Astrocyte (in vitro differentiated cells and primary cell): ENCODE measurements at places on chromosomes 2 and 18. TPM values are rescaled to one million over a fixed set of nuclear protein-coding genes. Genes with fewer than 3 reads are reported as not detected.
A peak's percentile ranks its signal among the peaks of the same experiment; 100 is the strongest.

DNA sequence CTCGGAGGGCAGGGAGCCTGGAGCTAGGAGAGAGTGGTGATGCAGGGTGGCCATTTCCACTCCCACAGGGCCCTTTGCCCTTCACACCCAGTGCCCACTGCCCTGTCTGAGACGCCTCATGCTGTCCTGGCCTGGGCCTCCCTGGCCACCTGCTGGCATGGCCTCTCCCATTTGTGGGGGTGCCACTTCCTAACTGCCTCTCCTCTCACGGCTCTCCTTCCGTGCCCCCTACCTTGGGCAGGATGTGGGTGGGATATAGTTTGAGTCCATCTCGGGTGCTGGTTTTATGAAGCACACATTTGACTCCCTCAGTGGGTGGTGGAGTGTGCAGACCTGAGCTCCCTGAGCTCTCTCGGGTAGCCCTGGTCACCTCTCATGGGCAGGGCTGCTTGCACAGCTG lies 46.0 kb downstream of the DGKD start:
- peaks cover 2% of the 10 kb centered on the region for H3K4me1 ChIP-seq
- no peak for DNase-seq
- H3K4me3 ChIP-seq: no peak overlapping the region
- no peaks in the 10 kb centered on the region for H3K36me3 ChIP-seq
- no peaks in the 10 kb centered on the region for H3K27me3 ChIP-seq
- H3K27ac ChIP-seq: no peak overlapping the region

DNA sequence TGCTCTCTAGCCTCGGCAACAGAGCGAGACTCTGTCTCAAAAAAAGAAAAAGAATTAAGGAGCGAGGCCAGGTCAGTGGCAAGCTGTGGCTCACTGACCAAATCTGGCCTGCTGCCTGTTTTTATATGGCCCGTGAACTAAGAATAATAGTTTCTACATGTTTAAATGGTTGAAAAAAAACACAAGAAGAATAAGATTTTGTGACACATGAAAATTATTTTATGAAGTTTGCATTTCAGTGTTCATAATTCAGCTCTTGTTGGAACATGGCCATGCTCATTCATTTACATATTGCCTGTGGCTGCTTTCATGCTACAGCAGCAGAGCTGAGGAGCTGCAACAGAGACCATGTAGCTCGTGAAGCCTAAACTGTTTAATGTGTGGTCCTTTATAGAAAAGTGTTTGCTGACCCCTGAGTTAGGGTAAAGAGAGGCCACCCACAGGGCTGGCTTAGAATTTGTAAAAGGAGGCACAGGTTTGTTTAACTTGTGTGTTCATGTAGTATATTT lies 59.5 kb downstream of the MFSD6 start:
- no peak overlapping the region for H3K27ac ChIP-seq
- peaks cover 12% of the 10 kb centered on the region for H3K4me1 ChIP-seq
- DNase-seq: peak; percentile 27

RND3 gene
- total RNA-seq: 92.0 and 117 TPM in 2 replicates

WDR54 gene
- total RNA-seq: 14.8 and 17.5 TPM in 2 replicates

DNA sequence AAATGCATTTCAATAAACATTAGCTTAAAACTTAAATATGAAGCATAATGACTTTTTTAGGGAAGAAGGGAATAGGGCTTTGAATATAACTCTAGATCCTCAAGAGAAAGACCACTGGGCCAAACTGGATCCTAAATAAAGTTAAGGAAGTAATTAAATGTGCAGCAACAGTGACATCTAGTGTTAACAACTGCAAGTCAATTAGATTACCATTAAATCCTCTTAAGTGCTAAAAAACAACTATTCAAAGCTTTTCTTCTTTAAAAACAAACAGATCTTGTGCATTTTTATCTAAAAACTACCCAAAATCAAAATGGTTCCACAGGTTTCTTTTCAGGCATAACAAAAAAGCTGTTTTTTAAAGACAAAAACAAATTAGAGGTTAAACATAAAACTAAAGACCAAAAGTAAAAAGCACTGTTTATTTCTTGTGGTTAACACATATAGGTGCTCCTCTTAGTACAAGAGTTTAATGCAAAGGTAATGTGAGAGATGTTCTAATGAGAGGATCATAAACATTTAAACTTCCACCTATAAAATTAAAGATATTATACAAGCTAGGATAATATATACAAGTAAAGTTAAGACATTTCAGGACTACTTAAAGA lies 111.4 kb downstream of the THADA start:
- peak; percentile 66 for DNase-seq
- H3K27ac ChIP-seq: no peak overlapping the region
- no peaks in the 10 kb centered on the region for H3K36me3 ChIP-seq
- H3K4me1 ChIP-seq: no peaks in the 10 kb centered on the region
- H3K4me3 ChIP-seq: no peak overlapping the region

DNA sequence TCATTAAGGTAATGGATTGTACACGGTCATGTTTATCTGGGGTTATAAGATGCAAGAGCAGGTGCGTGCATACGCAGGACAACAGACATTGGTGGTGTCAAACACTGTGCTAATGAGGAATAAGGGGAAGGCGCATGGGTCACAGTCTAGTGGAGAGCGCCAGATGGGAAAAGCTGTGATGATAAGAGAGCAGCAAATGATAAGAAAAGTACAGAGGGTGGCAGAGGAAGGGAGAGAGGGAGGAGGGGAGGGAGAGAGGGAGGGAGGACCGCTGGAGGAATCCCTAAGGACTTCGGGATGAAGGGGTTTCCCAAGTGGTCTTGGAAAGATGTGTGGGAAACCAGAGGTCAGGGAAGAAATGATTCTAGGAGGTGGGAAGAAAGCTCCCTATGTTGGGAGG lies 2.9 kb downstream of the TNFRSF11A start:
- no peaks in the 10 kb centered on the region for H3K36me3 ChIP-seq
- no peak overlapping the region for H3K4me3 ChIP-seq
- peaks cover 31% of the 10 kb centered on the region for H3K4me1 ChIP-seq
- no peak for DNase-seq
- H3K27ac ChIP-seq: no peak overlapping the region

- no peaks in the 10 kb centered on the region for H3K4me1 ChIP-seq
- H3K4me3 ChIP-seq: no peak overlapping the region
- DNase-seq: no peak
- no peak overlapping the region for H3K27ac ChIP-seq
- H3K36me3 ChIP-seq: no peaks in the 10 kb centered on the region
These were observed 3.0 kb downstream of the ASPRV1 start for GRCh38 chr2:69958480-69958879.

- H3K4me3 ChIP-seq: no peak overlapping the region
- no peaks in the 10 kb centered on the region for H3K36me3 ChIP-seq
- no peaks in the 10 kb centered on the region for H3K27me3 ChIP-seq
- no peak overlapping the region for H3K27ac ChIP-seq
These were observed 187.3 kb upstream of the ID2 start for GRCh38 chr2:8494589-8494988.

- DNase-seq: no peak
- H3K27me3 ChIP-seq: no peaks in the 10 kb centered on the region
- no peaks in the 10 kb centered on the region for H3K36me3 ChIP-seq
These were observed 59.5 kb downstream of the SH3RF3 start for GRCh38 chr2:109188496-109188890.

- no peak overlapping the region for H3K4me3 ChIP-seq
- no peaks in the 10 kb centered on the region for H3K36me3 ChIP-seq
- H3K27me3 ChIP-seq: peaks cover 2% of the 10 kb centered on the region
- no peak for DNase-seq
These were observed 110.2 kb upstream of the THOC1 start for GRCh38 chr18:378079-378478.

DNA sequence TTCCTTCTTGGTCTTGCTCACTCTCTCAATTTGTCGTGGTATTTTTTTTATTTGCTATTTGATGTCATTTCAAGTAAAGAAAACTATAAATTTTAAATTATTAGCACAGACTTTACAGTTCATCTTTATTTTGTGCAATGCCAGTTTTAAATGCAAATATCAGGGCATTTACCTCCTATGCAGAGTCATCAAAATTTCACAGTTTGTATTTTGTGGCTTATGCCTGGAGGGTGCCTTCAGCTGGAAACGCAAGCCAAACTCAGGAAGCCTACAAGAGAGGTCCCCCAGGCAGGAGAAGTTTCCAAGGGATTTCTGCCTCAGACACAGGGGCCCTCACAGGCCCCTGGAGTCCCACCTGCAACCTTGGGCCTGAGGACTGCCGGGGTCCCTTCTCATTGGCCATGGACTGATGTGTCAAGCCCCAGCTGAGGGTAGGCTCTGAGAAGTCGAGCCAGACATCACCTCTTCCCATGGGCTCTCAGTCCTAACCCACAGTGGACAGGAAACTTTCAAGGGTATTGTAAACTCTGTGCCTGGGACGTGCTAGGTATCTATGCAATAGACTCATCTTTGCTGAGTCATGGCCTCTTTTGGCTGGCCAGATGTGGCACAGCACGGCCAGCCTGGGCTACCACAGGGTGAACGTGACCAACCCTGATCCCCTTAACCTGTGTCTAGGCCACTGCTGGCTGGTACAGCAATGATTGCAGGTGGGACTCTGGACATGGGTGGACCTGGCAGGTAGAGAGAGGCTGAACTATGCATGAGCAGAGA lies 236.5 kb downstream of the CELF4 start:
- peaks cover 2% of the 10 kb centered on the region for H3K27me3 ChIP-seq
- H3K4me3 ChIP-seq: no peak overlapping the region
- H3K4me1 ChIP-seq: peaks cover under 1% of the 10 kb centered on the region
- no peak for DNase-seq

DNA sequence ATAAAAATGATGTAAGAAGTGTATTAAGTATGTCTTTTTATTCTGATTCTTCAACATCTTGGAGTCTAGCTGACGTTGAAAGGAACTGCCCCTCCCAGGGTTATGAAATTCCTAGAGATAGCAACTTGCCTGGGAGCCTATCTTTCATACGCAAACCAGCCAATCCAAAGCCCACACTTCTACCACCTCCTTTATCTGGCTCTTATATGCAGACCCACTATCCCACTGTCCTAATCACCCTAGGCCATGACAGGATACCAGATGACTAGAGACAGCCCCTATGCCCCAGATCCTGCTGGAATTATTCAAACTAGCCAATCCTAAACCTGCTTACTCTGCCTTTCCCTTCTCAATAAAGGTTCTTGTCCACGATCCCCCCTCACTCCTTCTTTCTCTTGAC lies 11.8 kb upstream of the CDC42EP3 start:
- H3K27ac ChIP-seq: no peak overlapping the region
- H3K36me3 ChIP-seq: no peaks in the 10 kb centered on the region
- no peaks in the 10 kb centered on the region for H3K27me3 ChIP-seq
- peaks cover 14% of the 10 kb centered on the region for H3K4me1 ChIP-seq

ADAM23 gene
- 11.0 and 13.9 TPM in 2 replicates for total RNA-seq

DNA sequence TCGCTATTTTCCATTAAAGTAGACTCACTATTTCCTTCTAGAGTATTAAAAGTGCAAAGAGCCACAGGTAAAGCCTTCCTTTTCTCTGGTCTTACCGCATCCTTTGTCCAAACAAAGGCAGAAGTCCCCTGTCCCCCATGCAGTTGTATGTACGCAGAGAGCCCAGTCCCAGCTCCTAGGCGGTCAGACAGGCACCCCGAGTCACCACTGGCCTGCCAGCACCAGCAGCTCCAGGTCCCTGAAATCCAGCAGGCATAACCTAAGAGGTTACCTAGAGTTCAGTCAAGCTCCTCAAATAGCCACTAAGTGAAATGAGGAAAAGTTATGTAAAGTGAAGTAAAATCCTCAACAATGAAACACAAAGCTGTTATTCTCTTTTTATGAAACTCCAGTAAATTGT lies 60.4 kb upstream of the TWIST2 start:
- no peak overlapping the region for H3K27ac ChIP-seq
- H3K27me3 ChIP-seq: no peaks in the 10 kb centered on the region
- peaks cover 12% of the 10 kb centered on the region for H3K4me1 ChIP-seq
- H3K4me3 ChIP-seq: no peak overlapping the region
- H3K36me3 ChIP-seq: no peaks in the 10 kb centered on the region

GRCh38 chr2:232857158-232857563 lies 12.9 kb upstream of the SNORC start:
- H3K4me3 ChIP-seq: no peak overlapping the region
- DNase-seq: no peak
- H3K27ac ChIP-seq: no peak overlapping the region
- no peaks in the 10 kb centered on the region for H3K27me3 ChIP-seq
- H3K36me3 ChIP-seq: peaks cover 8% of the 10 kb centered on the region

- no peak overlapping the region for H3K4me3 ChIP-seq
- H3K27ac ChIP-seq: no peak overlapping the region
These were observed 16.2 kb downstream of the SUCLG1 start for GRCh38 chr2:84442888-84443287.

QPCT gene
- total RNA-seq: 23.1 and 25.2 TPM in 2 replicates

C1GALT1C1L gene
- not detected in 2 replicates for total RNA-seq

- H3K4me3 ChIP-seq: peak overlapping the region; percentile 23
- H3K36me3 ChIP-seq: no peaks in the 10 kb centered on the region
- peak overlapping the region; percentile 45 for H3K27ac ChIP-seq
- H3K4me1 ChIP-seq: peaks cover 23% of the 10 kb centered on the region
These were observed 354.9 kb downstream of the PTPRM start for GRCh38 chr18:7921938-7922587.

DNA sequence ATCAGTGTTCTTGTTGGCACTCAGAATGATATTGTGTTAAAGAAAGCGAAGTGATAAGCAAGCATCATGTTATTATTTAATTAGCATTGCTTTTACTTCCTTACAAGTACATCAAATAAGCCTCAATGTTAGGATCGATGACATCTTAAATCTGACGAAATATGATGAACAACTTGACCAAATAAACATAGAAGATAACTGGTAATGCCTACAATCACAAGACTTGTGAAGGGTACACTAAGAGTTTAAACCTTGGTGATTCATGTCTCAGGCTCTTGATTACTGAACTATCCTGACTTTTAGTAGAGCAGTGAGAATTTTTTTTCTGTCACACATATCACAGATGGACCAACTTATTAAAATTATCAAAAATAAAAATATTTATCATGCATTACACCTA lies 500.8 kb upstream of the ZEB2 start:
- no peaks in the 10 kb centered on the region for H3K36me3 ChIP-seq
- H3K4me3 ChIP-seq: no peak overlapping the region
- no peak overlapping the region for H3K27ac ChIP-seq
- DNase-seq: no peak
- H3K4me1 ChIP-seq: peaks cover 14% of the 10 kb centered on the region

PROC gene
- 1.0 and 1.5 TPM in 2 replicates for total RNA-seq

SERPINB3 gene
- total RNA-seq: not detected in 2 replicates

LAMA1 gene
- total RNA-seq: 17.4 and 18.3 TPM in 2 replicates

- H3K27me3 ChIP-seq: no peaks in the 10 kb centered on the region
- no peak overlapping the region for H3K4me3 ChIP-seq
- no peaks in the 10 kb centered on the region for H3K36me3 ChIP-seq
- no peak overlapping the region for H3K27ac ChIP-seq
- H3K4me1 ChIP-seq: peaks cover 2% of the 10 kb centered on the region
- peak; percentile 9 for DNase-seq
These were observed 1604.4 kb upstream of the ACVR2A start for GRCh38 chr2:146240391-146240790.

DNA sequence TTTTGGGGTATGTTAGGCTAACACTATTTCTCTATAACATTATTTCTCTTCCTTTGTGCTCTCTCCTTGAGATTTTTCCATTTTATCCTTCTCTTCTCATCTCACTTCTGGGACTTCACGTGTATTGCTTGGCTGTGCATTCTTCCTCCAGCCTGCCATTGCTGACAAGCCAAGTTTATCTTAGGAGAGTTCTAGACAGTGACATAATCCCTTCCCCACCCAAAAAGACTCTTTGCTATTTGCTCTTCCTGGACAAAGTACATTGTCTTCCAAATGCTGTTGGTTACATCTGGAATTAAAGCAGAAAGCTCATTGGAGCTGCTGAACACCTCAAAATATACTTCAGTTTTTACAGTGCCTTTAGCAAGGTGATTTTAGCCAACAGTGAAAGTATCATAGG lies 8.9 kb downstream of the TSPYL6 start:
- no peak overlapping the region for H3K4me3 ChIP-seq
- no peak overlapping the region for H3K27ac ChIP-seq
- peak; percentile 29 for DNase-seq
- no peaks in the 10 kb centered on the region for H3K27me3 ChIP-seq
- no peaks in the 10 kb centered on the region for H3K36me3 ChIP-seq

HNRNPA3 gene
- 147 and 184 TPM in 2 replicates for total RNA-seq

CELF4 gene
- 0.16 TPM in 1 of 2 replicates, not detected in the other for total RNA-seq
